ENCODE measurements at places on chromosomes 11 and 22. TPM values are rescaled to one million over a fixed set of nuclear protein-coding genes. Genes with fewer than 3 reads are reported as not detected.

GRCh38 chr11:120330045-120330444, 4.9 kb downstream of the TLCD5 start:
- no peak overlapping the region for H3K27ac ChIP-seq
- H3K36me3 ChIP-seq = no peaks in the 10 kb centered on the region
- no peak for DNase-seq
- no peak overlapping the region for H3K4me3 ChIP-seq
- no peaks in the 10 kb centered on the region for H3K27me3 ChIP-seq

GRCh38 chr22:33792832-33793231, 127.4 kb downstream of the LARGE1 start:
- no peak for DNase-seq
- no peaks in the 10 kb centered on the region for H3K36me3 ChIP-seq
- no peaks in the 10 kb centered on the region for H3K27me3 ChIP-seq
- no peak overlapping the region for H3K4me3 ChIP-seq
- H3K4me1 ChIP-seq = peaks cover 2% of the 10 kb centered on the region

DNA sequence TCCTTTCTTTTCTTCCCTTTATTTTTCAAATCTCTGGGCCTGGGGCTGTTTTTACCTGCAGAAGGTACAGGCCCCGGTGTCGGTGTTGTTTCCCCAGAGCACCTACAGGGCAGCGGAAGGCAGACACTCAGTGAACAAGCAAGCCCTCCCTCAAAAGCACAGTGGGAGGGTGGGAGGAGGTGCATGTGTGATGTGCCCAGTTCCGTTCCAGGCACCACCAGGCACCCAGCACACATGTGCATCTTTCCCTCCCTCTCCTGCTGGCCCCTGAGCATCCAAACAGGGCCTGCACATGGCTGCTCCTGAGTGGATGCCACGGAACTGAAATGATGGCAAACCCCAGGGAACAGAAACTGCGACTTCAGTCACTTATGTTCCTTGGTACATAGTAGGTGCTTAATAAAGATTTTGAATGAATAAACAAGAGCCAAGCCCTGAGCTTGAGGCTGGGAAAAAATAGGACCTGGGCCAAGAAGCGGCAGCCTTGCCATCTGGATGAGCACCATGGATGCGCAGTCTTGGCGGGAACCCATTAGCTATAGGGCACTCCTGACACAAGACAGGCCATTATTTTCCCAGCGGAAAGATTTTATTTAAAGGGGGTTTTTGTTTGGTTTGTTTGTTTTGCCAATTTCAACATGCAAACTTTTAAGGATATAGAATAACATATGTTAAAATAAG, 47.8 kb downstream of the ARRB1 start:
- H3K27me3 ChIP-seq = no peaks in the 10 kb centered on the region
- no peaks in the 10 kb centered on the region for H3K36me3 ChIP-seq
- no peaks in the 10 kb centered on the region for H3K4me1 ChIP-seq
- no peak overlapping the region for H3K4me3 ChIP-seq

DNA sequence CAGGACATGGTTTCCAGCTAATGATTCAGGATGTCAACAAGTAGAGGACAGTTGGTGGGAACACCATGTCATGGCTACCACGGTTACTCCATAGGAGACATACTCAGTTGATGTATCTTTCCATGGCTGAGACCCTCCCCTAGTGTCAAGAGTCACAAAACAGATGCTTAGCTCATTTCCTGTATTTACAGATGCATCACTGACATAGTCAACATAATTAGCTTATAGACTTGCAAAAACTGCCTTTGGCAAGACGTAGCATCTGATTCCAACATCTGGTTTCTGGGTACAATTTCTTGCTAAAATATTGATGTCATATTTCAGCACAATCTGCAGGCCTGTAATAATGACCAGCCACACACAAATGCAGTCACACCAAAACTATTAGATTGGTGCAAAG, 550.3 kb downstream of the FAM181B start:
- no peaks in the 10 kb centered on the region for H3K4me1 ChIP-seq
- no peaks in the 10 kb centered on the region for H3K36me3 ChIP-seq
- no peak overlapping the region for H3K4me3 ChIP-seq
- DNase-seq = no peak
- no peak overlapping the region for H3K27ac ChIP-seq

DNA sequence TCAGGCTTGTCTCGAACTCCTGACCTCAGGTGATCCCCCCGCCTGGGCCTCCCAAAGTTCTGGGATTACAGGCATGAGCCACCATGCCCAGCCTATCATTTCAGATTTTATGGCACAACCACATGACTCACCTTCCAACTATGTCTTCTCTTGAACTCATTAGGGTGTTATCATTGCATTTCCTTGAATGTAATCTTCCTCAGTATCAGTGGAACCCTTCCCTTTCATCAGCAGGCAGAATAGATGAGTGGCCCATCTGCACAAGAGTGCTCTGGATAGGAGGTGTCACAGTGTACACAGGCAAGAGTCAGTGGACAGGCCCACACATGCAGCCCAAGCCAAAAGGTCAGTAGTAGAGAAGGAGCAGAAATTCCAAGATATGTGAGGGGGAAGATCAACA, 29.1 kb upstream of the AQP11 start:
- no peak overlapping the region for H3K4me3 ChIP-seq
- no peak overlapping the region for H3K27ac ChIP-seq
- no peaks in the 10 kb centered on the region for H3K27me3 ChIP-seq

DNA sequence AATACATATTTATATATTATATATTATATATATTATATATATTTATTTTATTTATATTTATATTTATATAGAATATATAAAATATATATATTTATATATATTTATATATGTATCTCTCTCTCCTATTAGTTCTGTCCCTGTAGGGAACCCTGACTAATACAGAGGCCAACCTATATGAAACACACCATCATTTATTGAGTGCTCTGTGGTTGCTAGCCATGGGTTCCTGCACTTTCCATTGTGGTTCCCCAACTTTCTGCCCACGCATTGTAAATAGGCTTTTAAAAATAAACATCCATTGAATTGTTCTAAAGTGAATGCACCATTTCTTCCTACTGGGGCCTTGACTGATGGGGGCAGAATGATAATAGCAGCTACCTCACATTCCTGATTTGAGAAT, 93.8 kb upstream of the SESN3 start:
- no peaks in the 10 kb centered on the region for H3K27me3 ChIP-seq
- no peak for DNase-seq
- H3K4me1 ChIP-seq = peaks cover 4% of the 10 kb centered on the region
- H3K4me3 ChIP-seq = no peak overlapping the region

GRCh38 chr22:19955241-19956128, 13.9 kb upstream of the TXNRD2 start:
- no peak overlapping the region for H3K4me3 ChIP-seq
- no peaks in the 10 kb centered on the region for H3K36me3 ChIP-seq
- H3K4me1 ChIP-seq = no peaks in the 10 kb centered on the region

DNA sequence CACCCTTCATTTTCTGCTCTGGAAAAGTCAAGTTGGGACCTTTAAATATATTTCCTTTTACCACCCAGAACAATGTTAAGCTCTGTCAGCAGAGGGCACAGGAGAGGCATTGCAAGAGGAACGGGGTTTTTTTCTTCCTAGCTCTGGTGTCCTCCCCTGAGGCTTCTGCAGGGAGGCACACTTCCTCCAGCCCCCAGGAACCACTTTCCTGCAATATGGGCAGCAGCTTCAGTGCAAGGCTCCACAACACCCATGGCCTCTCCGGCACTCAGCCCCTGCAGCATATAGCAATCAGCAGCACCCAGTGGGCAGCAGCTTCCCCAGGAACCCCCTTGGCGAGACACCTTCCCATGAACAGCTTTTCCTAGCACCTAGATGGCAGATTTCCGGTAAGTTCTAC, 101.4 kb downstream of the SYT9 start:
- no peaks in the 10 kb centered on the region for H3K36me3 ChIP-seq
- H3K27ac ChIP-seq = no peak overlapping the region
- no peaks in the 10 kb centered on the region for H3K27me3 ChIP-seq
- H3K4me3 ChIP-seq = no peak overlapping the region

GRCh38 chr11:60208146-60208895, 25.4 kb upstream of the MS4A6A start:
- no peak overlapping the region for H3K4me3 ChIP-seq
- H3K4me1 ChIP-seq = no peaks in the 10 kb centered on the region
- no peaks in the 10 kb centered on the region for H3K27me3 ChIP-seq
- H3K27ac ChIP-seq = no peak overlapping the region
- no peaks in the 10 kb centered on the region for H3K36me3 ChIP-seq

DNA sequence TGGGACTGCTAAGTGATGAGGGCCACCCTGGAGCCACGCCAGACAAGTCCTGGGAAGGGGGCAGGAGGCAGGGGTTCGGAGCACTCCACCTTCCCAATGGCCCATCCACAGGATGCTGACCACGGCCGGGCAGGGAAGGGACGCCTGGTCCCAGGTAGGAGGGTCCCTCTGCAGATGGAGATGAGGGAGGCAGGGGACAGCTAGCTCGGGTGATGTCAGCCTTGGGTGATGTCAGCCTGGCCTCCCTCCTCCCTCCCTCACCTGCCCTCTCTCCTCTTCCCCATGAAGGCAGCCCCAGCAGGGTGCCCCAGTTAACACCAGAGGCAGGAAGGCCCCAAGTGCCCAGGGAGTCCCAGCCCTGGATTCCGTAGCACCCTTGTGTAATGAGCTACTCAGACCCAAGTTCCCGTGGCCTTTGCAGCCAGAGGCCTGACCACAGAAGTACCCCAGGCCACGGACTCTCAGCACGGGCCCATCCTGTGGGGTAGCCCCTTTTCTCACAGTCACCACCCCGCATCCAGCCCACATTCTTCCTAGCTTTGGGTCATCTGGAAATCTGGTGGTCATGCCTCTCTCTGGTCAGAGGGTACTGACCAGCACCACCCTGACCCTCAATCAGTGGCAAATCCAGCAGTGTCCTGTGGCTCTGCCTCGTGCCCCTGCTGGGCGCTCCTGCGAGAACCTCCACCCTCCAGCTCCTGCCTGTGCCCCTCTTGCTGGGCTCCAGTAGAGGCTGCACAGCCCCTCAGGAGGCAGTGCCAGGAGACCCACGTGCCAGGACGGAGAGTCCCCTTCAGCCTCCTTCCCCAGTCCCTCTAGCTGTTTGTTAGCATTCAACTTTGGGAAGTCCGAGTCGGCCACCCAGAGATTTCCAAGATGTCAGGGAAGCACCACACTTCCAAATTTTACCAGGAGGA, 47.4 kb downstream of the SHANK2 start:
- H3K36me3 ChIP-seq = no peaks in the 10 kb centered on the region
- no peak overlapping the region for H3K4me3 ChIP-seq
- H3K4me1 ChIP-seq = peaks cover 9% of the 10 kb centered on the region
- no peaks in the 10 kb centered on the region for H3K27me3 ChIP-seq
- no peak overlapping the region for H3K27ac ChIP-seq

DNA sequence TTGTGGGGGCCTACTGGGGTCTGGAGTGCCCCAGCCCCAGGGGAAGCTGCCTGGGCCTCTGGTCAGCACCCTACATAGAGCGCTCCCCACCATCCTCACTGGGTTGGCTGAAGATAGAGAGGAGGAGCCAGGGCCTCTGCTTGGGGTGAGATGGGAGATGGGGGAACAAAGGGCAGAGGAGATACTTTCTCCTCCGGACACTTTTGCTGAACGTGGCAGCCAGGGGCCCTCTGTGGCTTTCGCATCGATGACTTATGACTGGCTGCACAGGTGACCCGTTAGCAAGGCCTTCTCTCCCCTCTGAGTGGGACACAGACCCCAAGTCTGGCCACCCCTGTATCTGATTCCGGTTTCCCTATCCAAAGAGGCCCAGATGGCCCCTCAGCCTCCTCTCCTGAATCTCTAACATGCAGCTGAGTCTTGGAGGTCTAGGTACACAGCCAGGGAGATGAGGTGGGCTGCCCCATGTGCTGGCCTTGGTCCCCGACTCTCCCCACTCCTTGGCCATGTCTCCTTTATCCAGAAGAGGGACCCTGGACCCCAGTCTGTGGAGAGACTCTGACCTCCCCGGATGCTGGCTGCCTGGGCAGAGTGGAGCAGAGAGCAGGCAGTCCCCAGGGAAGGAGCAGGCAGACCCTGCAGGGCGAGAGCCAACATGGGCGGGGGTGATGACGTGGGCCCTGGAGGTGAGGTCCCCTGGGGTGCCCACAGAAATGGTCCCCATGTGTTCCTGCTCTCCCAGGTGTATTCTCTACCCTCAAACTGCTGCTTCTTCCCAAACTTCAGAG, 59.3 kb upstream of the NECTIN1 start:
- H3K27me3 ChIP-seq = no peaks in the 10 kb centered on the region
- H3K36me3 ChIP-seq = no peaks in the 10 kb centered on the region
- DNase-seq = no peak
- no peak overlapping the region for H3K4me3 ChIP-seq

DNA sequence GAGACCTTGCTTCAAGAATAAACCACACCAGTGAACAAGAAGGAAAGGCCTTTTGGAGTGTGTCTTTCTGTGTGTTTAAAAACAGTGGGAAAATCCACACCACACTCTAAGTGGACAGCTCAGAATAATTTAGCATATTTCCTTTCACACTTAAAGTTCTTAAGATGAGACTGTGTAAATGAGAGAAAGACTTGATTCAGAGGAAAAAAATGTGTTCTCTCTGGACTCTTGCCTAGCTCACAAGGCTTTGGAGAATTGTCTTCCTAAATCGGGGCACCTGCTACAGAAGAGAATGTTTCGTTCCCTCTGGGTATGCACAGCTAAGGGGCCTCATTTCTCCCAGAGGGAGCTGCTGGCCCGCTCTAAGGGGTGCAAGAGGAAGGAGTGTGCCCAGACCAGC, 28.4 kb upstream of the CRTAM start:
- peaks cover 28% of the 10 kb centered on the region for H3K4me1 ChIP-seq
- no peaks in the 10 kb centered on the region for H3K27me3 ChIP-seq
- H3K4me3 ChIP-seq = no peak overlapping the region
- no peak for DNase-seq
- H3K36me3 ChIP-seq = no peaks in the 10 kb centered on the region

- no peak for DNase-seq
- no peak overlapping the region for H3K27ac ChIP-seq
- no peaks in the 10 kb centered on the region for H3K27me3 ChIP-seq
- H3K4me1 ChIP-seq = no peaks in the 10 kb centered on the region
- H3K4me3 ChIP-seq = no peak overlapping the region
- no peaks in the 10 kb centered on the region for H3K36me3 ChIP-seq
Observed at GRCh38 chr22:48476577-48476976, 1351.1 kb downstream of the BRD1 start.

The P4HA3 gene
- total RNA-seq = not detected

The PAMR1 gene
- not detected for total RNA-seq

The KDM4D gene
- total RNA-seq = 0.44 TPM
